ENCODE measurements at places on chromosomes 7 and 10.

- DNase-seq = no peak
Measured at GRCh38 chr7:18828260-18828993, 289.0 kb downstream of the TWIST1 start.

GRCh38 chr7:79290841-79291497 lies 162.5 kb downstream of the MAGI2 start:
- no peak for DNase-seq

- DNase-seq = no peak
Measured at GRCh38 chr7:46791188-46791587, 790.7 kb downstream of the TNS3 start.

- no peak for DNase-seq
Measured at GRCh38 chr10:46516660-46517416, 39.6 kb downstream of the GPRIN2 start.

- DNase-seq = no peak
Measured at GRCh38 chr10:113326160-113327111, 226.4 kb upstream of the HABP2 start.

GRCh38 chr10:25078658-25079431 lies 62.4 kb downstream of the THNSL1 start:
- DNase-seq = no peak

Measured in hippocampal formation (tissue), 2 donors.